ENCODE measurements at places on chromosomes 13 and 19. TPM values are rescaled to one million over a fixed set of nuclear protein-coding genes. Genes with fewer than 3 reads are reported as not detected.
A peak's percentile ranks its signal among the peaks of the same experiment; 100 is the strongest.

Gene KLK13
- total RNA-seq = 0.50 TPM

Gene NLRP11
- 0.47 TPM for total RNA-seq

Gene CCL25
- total RNA-seq = not detected

Gene ADM5
- total RNA-seq = 1.9 TPM

Gene C19orf81
- not detected for total RNA-seq

Gene SYNGR4
- not detected for total RNA-seq

Gene FBN3
- total RNA-seq = 0.08 TPM

Gene CEACAM19
- total RNA-seq = 5.4 TPM

Gene CEACAM7
- total RNA-seq = not detected

GRCh38 chr19:11377756-11378155, 3.3 kb downstream of the SWSAP1 start:
- H3K27me3 ChIP-seq = no peaks in the 10 kb centered on the region
- peak overlapping the region; percentile 6 for H3K27ac ChIP-seq
- H3K4me1 ChIP-seq = peaks cover 19% of the 10 kb centered on the region
- no peaks in the 10 kb centered on the region for H3K36me3 ChIP-seq
- H3K4me3 ChIP-seq = no peak overlapping the region

GRCh38 chr19:3142292-3142670, 6.4 kb downstream of the GNA15 start:
- H3K4me3 ChIP-seq = no peak overlapping the region
- no peaks in the 10 kb centered on the region for H3K27me3 ChIP-seq
- DNase-seq = no peak
- peaks cover 9% of the 10 kb centered on the region for H3K4me1 ChIP-seq
- H3K36me3 ChIP-seq = no peaks in the 10 kb centered on the region

DNA sequence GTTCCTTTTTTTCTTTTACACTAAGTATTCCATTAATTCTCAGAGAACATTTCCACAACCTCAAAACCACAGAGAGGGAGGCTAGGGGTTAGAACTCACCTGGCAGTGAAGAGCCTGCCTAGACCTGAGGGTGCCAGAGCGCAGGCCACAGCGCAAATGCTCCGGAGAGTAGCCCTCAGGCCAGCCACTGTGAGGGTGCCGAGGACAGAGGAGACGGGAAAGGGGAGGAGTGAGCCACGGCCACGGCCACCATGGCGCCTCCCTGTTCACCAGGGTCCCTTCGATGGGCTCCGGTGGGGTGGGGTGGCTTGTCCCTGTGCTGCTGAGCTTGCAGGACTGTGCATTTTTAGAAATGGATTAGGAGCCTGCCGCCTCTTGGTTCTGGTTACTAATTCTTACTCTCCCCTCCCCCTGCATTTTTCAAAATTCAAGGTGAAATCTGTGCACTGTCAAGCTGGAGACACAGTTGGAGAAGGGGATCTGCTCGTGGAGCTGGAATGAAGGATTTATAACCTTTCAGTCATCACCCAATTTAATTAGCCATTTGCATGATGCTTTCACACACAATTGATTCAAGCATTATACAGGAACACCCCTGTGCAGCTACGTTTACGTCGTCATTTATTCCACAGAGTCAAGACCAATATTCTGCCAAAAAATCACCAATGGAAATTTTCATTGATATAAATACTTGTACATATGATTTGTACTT, 58.8 kb downstream of the GGACT start:
- H3K36me3 ChIP-seq = no peaks in the 10 kb centered on the region
- no peaks in the 10 kb centered on the region for H3K27me3 ChIP-seq
- H3K4me1 ChIP-seq = no peaks in the 10 kb centered on the region
- DNase-seq = no peak
- no peak overlapping the region for H3K27ac ChIP-seq
- no peak overlapping the region for H3K4me3 ChIP-seq

DNA sequence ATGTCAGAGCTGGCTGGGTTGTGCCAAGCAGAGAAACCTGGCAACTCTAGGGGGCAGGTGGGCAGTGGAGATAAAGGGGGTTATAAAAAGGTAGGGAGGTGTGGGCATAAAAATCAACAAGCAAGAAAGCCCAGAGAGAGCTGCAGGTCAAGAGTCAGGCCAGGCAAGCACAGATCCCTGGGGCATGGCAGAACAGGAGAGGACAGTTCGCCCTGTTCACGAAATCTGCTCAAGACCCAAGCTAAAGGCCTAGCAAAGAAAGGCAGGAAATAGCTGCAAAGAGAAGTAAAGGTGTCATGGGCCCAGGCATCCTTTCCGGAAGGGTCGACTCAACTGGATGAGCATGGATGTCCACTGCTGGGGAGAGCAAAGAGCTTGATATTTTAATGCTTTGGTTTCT, 3.4 kb downstream of the MBNL2 start:
- H3K27ac ChIP-seq = peak overlapping the region; percentile 26
- H3K36me3 ChIP-seq = no peaks in the 10 kb centered on the region
- no peak for DNase-seq
- H3K4me1 ChIP-seq = peaks cover 19% of the 10 kb centered on the region
- H3K4me3 ChIP-seq = peak overlapping the region; percentile 60
- H3K27me3 ChIP-seq = no peaks in the 10 kb centered on the region

DNA sequence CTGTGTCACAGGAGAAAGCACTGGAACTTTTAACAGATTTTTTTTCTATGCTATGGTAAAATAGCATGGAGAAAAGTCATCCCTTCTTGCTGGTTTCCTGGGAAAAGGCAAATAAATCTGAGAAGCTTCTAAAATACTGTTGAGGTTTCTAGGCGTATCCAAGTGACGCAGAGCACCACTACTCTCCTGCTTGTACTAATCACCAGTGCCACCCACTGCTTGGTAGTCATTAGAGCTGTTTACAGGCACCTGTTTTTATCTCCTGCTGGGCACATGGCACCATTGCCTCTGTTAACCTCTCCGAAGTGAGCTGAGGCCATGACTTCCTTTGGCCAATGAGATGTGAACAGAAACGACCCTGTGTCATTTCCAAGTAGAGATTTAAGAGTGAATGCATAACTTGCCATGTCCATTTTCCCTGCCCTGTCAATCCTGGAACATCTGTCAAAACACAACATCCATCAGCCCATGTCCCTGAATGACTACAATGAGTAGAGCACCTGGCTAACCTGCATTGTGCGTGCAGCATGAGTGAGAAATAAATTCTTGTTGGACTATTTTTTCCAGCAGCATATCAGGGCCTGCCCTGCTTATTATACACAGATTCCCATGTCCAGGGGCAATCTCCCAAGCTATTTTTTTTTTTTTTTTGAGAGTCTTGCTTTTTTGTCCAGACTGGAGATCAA, 17.3 kb upstream of the OXGR1 start:
- H3K4me3 ChIP-seq = no peak overlapping the region
- DNase-seq = no peak
- no peak overlapping the region for H3K27ac ChIP-seq

GRCh38 chr13:92830821-92831220, 395.8 kb upstream of the GPC6 start:
- no peak overlapping the region for H3K27ac ChIP-seq
- peaks cover 2% of the 10 kb centered on the region for H3K4me1 ChIP-seq
- no peak overlapping the region for H3K4me3 ChIP-seq
- no peaks in the 10 kb centered on the region for H3K36me3 ChIP-seq
- no peak for DNase-seq

DNA sequence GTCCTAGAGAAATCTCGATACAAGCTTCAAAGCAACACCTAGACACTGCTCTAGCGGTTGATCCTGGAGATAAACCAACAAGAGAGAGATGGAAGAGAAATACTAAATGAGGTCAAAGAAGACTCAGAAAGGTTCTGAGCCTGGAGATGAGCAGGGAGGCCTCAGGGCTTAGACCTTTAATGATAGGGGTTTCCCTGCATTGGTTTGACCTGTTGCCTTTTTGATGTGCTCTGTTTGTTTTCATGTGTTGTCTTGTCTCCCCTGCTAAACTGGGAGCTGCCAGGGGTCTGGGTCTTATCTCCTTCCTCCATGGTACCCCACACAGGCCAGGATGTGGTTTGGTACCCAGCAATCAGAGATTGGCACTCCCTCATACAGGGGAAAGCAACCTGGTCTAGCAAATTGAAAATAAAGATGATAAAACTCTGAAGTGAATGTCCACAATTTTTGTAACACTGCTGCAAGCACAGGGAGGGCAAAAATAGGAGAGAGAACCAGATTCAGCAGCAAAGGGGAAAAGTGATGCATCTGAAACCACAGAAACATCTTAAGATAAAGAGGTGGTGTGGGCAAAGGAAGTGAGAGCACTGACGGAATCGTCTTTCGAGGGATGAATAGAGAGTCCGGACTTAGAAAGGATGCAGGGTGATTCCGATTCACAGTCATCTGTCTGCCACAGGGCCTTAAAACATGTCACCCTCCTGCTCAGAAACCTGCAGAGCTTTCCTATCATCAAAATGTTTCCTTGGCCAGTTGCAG, 3.5 kb downstream of the FFAR2 start:
- H3K4me1 ChIP-seq = no peaks in the 10 kb centered on the region
- no peak for DNase-seq
- no peaks in the 10 kb centered on the region for H3K36me3 ChIP-seq

- H3K36me3 ChIP-seq = no peaks in the 10 kb centered on the region
- no peak for DNase-seq
- H3K4me1 ChIP-seq = no peaks in the 10 kb centered on the region
- H3K27me3 ChIP-seq = peaks cover 3% of the 10 kb centered on the region
- no peak overlapping the region for H3K27ac ChIP-seq
Observed at GRCh38 chr13:65892859-65893258, 1337.3 kb downstream of the PCDH9 start.

DNA sequence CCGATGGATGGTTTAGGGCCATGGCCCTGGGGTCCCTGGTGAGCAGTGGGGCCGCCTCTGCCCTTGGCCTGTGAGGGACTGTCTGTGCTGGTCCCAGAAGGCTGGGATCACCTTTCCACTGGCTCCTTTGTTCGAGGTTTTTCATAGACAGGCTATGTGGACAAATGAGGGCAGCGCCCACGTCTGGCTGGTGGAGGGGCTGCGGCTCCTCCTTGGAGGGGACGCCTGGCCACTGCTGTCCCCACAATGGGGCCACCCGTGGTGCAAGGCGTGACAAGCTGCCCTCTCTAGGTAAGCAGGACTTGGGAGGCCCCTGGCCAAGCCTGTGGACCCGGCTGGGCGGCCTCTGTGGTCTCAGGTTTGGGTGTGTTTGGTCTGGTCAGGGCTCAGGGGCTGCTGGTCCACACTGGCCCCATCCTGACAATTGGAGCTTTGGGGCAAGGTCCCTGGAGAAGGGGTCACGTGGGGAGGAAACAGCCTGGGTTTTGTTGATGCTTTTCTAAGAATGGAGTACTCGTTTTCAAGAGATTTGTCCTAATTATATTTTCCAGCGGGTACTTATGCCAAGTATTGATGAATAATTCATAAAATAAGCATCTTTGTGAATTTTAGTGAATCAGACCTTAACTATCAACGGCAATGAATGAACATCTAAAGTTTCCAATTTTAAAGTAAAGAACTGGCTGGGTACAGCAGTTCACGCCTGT, 33.3 kb downstream of the MCF2L start:
- peaks cover 19% of the 10 kb centered on the region for H3K4me1 ChIP-seq
- no peak for DNase-seq

DNA sequence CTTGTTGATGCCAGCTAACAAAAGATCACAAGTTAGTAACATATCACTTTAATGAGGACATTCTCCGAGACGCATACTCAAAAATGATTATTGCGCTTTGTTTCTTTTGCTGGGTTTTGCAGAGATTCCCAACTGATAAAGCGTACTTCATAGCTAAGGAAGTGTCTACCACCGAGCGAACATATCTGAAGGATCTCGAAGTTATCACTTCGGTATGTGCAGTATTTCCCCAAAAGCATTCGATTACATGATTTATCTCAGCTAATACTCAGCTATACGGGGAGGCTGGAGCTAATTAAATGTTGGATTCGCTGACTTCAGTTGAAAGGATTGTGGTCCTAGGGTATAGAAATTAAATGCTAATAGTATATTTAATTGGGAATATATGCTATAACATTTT, 166.3 kb downstream of the STK24 start:
- DNase-seq = no peak
- H3K27ac ChIP-seq = no peak overlapping the region
- H3K4me3 ChIP-seq = no peak overlapping the region
- H3K4me1 ChIP-seq = no peaks in the 10 kb centered on the region
- H3K27me3 ChIP-seq = no peaks in the 10 kb centered on the region

DNA sequence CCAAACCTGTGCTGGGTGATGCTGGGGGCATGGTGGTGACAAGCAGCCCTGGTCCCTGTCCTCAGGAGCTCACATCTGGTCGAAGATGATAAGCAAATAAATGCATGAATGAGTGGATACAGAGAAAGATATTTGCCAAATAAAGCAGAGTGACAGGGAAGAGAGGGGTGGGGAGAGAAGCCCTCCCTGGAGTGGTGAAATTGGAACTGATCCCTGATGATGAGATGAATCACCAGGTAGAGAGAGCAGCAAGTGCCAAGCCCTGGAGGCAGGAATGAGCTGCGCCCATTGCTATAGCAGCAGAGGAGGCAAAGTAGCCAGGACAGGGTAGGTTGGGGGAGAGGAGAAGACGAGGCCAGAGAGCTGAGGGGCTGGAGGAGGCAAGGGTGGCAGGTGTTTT, 13.7 kb downstream of the FXYD5 start:
- no peaks in the 10 kb centered on the region for H3K27me3 ChIP-seq
- no peaks in the 10 kb centered on the region for H3K36me3 ChIP-seq
- H3K4me1 ChIP-seq = no peaks in the 10 kb centered on the region

GRCh38 chr13:78881751-78882150, 222.8 kb upstream of the OBI1 start:
- no peak overlapping the region for H3K4me3 ChIP-seq
- no peak for DNase-seq
- no peaks in the 10 kb centered on the region for H3K27me3 ChIP-seq

DNA sequence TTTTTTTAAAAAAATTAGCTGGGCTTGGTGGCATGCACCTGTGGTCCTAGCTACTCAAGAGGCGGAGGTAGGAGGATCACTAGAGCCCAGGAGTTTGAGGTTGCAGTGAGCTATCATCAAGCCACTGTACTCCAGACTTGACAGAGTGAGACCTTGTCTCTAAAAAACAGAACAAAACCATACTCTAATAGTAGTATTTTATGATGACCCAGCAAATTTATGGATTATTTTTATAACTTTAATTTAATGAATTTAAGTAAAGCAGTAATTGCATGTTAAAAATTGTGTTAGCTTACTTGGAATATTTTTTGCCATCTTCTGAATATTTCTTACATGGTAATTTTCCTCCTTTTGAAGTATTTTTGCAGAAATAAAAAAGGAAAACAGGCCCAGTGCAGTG, 48.3 kb downstream of the ZIC2 start:
- H3K4me3 ChIP-seq = no peak overlapping the region
- H3K27ac ChIP-seq = no peak overlapping the region
- no peak for DNase-seq
- no peaks in the 10 kb centered on the region for H3K27me3 ChIP-seq
- no peaks in the 10 kb centered on the region for H3K36me3 ChIP-seq

DNA sequence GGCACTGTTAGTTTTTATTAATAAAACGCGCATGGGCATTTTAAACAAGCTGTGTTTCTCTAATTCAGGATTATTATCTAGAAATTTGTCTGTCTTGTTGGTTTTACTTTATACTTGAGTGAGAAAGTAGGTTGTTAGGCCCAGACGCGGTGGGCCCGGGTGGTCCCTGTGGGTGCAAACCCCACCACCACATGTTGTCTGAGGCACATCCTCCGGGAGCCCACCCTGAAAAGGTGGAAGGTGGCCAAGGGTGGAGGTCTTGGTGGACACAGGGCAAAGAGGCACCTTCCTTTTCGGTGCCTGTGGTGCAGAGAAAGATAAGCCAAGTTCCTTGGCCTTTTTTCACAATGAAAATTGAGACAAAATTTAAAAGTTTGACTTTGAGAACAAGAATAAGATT, 16.6 kb downstream of the ATP4B start:
- no peak overlapping the region for H3K4me3 ChIP-seq
- no peak for DNase-seq
- no peaks in the 10 kb centered on the region for H3K4me1 ChIP-seq
- no peaks in the 10 kb centered on the region for H3K36me3 ChIP-seq
